ENCODE measurements at places on chromosomes 3 and 15.

- DNase-seq: no peak
These were observed 111.4 kb downstream of the PGPEP1L start for GRCh38 chr15:98896002-98896721.

- DNase-seq: peak; percentile 34
These were observed at the start of gene ACTRT3 for GRCh38 chr3:169769287-169770181. TSS of gene ACTRT3 (minus strand) at chr3:169769561. CDS start at chr3:169769520, 41 bp downstream.

DNA sequence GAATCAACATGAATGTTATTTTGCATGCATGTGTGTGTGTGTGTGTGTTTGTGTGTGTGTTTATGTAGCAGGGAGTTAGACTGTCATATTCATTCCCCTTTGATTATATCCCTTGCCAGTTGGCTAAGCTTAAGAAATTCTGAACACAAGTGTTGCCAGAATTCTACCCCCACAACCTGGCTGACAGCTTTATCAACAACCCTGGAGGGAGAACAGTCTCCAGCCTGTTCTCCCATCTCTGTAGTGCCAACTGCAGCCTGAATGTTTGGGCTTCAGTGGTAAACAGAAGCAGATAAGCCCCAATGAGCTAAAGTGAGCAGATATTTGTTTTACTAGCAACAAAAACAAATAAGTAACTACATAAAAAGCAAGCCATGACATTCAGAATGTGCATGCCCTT lies 162.6 kb upstream of the ABI3BP start:
- no peak for DNase-seq

DNA sequence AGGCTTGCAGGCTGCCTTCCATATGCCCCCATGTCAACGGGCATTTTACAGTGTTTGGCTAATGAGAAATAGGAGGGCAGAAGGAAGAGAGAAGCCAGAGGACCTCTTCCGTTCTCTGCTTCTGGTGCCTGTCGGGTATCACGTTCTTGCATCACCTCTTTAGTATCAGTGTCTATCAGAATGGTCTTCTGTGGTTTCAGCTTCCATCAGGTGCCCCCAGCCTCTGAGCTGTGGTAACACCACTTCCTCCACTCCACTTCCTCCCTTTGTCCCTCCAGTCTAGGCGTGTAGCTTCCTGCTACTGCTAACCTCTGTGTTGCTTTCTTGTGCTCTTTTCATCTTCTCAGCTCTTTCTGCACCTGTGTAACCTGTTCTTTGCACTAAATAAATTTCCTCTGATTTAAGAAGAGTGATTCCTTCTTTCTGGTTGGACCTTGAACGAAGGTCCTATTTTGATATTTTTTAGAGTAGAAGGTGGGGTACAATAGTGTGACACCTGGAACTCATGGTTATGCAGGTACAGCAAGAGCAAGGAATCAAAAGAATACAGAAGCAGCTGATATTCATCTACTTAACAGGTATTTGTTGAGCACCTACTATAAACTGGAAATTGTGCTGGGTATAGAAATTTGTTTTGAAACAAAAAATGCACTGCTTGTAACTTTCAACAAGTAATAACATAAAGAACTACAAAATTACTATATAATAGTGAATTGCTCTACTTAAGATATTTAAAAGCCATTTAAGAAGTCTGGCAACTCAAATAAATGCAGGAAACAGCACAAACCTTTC lies 27.4 kb upstream of the FOXB1 start:
- DNase-seq: peak; percentile 8

DNA sequence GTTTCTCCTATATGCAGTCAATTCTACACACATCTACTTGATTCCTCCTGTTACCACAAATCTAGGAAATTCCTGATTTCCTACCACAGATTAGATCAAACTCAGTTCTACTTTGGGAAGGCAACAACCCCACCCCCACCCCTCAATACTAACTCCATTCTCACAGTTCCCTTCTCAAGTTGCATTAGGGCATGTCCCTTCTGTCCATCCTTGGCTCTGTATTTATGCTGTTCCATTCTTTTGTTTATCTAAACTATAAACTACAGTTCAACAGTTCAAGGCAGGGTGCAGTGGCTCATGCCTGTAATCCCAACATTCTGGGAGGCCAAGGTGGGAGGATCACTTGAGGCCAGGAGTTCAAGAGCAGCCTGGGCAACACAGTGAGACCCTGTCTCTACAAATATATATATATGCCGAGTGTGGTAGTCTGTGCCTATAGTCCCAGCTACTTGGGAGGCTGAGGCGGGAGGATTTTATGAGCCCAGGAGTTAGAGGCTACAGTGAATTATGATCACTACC lies 25.2 kb upstream of the IMPDH2 start:
- no peak for DNase-seq

DNA sequence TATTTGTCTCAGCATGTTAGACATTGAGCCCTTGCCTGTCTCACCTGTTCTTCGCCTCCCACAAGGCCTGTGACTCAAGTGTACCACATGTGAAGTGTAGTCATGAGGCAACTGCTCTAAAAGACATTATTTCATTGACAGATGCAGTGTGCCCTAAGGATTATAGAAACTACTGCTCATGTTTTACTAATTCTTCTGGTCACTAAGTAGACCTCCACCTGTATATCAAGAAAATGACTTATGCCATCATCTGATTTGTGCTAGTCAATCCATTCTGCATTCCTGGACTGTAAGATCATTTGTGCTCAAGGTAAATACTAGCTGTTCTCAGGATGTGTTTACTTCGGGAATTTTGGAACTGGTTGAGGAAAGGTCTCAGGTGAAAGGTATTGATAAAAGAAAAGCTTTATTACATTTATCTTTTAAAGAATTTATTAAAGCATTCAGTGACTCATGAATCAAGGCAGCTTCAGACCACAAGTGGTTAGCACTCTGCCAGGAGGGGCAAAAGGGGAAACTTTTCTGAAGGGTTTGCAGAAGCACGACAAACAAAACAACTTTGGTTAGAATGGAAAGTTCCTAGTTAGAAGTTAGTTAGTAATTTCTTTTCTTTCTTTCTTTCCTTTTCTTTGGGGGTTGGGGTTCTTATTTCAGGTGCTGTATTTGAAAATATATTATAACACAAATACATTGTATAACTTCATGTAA lies 465.3 kb upstream of the CBLB start:
- DNase-seq: no peak

GRCh38 chr3:10173926-10174435 lies 9.3 kb downstream of the IRAK2 start:
- no peak for DNase-seq

DNA sequence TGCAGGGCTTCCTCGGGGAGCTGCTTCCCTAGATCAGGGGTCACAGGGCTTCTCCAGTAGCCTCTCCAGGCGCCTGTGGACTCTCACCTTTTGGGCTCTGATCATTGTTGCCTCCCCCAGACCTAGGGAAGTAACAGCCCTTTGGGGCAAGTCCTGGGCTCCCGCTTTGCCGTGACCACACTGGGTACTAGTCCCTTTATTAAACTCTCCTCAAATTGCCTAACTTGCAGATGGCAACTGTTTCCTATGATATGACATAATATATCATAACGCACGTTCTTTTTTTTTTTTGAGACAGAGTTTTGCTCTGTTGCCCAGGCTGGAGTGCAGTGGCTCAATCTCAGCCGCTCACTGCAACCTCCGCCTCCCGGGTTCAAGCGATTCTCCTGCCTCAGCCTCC lies 17.9 kb upstream of the NRROS start:
- DNase-seq: no peak

Data from activated CD8-positive, alpha-beta memory T cell treated with anti-CD3 and anti-CD28 coated beads for 1 hour (primary cell).